ENCODE measurements at places on chromosomes 1 and 21.

- no peak for DNase-seq
Measured at GRCh38 chr1:47847763-47848162, 149.4 kb downstream of the TRABD2B start.

DNA sequence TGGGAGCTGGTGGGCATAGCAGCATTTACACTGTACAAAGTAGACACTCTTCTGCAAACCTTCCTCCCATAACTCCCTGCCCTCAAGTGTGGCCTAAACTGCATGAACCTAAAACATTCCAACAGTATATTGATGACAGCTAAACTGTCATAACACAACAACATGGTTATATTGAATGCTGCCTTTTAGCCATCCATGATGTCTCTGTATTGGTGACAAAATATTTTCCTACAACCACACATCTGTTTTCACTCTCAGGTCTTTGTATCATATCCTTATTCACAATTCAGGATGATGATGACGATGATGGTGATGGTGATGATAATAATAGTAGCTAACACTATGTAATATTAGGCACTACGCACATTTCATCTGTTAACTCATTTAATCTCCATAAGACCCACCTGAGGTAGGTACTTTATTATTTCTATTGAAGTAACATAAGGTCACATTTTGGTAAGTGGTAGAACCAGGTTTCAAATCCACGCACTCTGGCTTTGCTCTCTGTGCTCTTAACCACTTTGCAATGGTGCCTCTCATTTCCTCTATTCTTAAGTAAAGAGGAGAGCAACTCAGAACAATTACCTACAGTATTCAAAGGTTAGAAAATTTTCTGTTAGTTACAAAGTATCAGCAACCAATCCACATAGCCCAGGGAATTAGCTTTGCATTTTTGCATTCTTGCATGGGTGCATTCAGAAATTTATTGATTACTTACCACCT lies 185.1 kb upstream of the LMO4 start:
- DNase-seq, result no peak

GRCh38 chr1:44594353-44594752 lies 79.9 kb downstream of the TMEM53 start:
- no peak for DNase-seq

DNA sequence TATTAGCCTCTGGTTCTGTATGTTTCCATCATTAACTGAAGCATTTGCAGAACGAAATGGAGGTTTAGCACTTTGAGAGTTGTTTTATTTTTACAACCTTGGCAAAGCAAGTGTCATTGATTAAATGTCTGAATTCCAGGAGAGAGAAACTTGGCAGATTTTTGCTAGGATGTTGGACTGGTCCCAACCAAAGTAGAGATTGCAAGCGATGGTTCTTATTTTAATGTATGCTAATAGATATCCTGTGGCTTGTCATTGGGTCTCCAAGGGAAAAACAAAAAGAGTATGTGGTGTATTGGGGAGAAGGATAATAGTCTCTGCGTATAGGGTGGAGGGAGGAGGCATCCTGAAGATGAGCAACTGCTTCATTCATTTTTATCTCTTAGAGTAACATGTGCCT lies 457.2 kb upstream of the RUNX1 start:
- DNase-seq, result no peak

- DNase-seq, result no peak
Measured at GRCh38 chr1:84360316-84360715, 38.0 kb upstream of the DNASE2B start.

DNA sequence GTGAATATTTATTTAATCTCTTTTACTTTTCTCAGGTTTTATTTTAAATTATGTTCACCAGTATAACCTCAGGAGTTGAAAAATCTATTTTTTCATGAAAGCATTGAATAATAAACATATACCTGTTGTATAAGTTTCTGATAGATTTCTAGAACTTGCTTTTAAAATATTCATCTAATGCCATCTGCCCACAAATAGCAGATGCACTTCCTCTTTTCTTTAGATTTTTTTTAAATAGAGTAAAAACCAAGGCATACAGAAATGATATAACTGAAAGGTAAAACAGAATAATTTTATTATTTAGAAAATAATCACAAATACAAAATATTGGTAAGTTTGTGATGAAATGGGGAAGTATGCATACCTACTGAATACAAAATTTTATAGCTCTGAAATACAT lies 130.7 kb upstream of the PRMT6 start:
- DNase-seq, result no peak

GRCh38 chr1:245484176-245484575 lies 329.4 kb downstream of the KIF26B start:
- DNase-seq, result no peak

- DNase-seq, result no peak
Measured at GRCh38 chr1:89657886-89658285, 25.0 kb downstream of the LRRC8C start.

GRCh38 chr1:235409042-235409820 lies 42.0 kb downstream of the TBCE start:
- DNase-seq, result no peak
